ENCODE measurements at places on chromosomes 2 and 18.

DNA sequence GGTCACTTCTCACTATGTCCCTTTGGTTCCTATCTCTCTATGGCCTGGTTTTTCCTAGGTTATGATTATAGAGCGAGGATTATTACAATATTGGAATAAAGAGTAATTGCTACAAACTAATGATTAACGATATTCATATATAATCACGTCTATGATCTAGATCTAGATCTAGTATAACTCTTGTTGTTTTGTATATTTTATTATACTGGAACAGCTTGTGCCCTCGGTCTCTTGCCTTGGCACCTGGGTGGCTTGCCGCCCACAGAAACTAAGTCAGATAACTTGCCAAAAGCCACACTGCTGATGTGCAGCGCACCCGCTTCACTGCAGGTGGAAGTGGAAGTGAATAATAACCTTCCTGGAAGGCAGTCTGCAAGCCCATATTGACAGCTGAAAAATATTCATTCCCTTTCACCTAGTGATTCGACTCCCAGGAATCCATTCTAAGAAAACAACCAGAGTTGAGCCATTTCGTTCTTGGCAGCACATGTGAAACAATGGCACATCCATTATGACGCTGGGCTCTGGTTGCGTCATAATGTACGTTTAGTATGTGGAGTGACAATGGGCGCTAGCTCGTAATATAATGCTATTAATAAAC, 725 bp upstream of the ANKRD53 start:
- no peak for DNase-seq

GRCh38 chr2:69164061-69164778, 151.2 kb downstream of the ANTXR1 start:
- DNase-seq = no peak

- DNase-seq = no peak
These were observed 1.5 kb downstream of the ARPC2 start for GRCh38 chr2:218218268-218219185.

DNA sequence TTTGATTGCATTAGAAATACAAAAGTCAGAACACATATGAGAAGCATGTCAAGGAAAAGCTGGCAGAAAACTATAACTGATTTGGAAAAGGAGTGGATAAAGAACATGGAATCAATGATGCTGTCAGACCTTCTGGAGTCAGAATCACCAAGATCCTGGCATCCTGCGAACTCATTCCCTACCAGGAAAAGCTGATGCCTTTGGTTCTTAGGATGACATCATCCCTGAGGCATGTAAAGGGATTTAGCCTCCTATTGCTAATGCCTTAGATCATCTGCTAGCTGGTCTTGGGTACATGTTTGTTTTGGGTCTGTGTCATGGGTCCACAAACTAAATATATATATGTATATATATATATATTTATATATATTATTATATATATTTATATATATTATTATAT, 680.7 kb downstream of the EPHA4 start:
- no peak for DNase-seq

DNA sequence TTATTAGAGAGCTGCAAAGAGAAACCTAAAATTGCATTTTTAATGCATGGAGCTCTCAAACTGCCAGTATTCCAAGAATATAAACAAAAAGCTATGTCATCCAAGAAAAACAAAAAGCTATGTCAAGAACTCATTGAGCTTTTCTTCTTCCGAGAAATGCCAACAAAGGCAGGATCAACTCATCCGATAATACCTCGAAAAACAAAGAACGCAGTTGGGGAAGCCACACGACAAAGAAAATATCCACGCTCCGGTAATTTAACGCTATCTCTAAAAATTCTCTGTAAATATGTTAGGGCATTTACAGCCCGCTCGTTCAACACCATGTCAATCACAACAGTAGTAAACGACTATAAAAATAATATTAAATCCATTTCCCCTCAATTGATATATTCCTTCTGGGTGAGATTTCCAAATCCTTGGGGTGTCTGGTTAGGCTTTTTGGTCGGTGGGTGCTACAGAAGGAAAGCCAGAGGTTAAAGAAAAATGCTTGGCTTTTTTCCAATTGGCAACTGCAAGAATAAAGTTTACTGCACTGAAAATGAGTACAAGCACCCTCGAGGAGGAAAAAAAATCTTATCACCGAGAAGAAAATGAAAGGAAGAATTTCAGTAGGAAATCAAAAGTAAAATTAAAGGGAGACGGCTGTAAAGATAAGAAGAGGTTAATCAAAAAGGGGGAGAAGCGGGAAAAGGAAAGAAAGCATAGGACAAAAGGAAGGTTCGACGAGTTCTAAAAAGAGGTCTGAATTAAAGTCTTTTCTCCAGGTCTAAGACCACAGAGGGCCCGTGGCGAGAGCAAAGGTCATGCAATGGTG, 856 bp downstream of the TIA1 start:
- no peak for DNase-seq

DNA sequence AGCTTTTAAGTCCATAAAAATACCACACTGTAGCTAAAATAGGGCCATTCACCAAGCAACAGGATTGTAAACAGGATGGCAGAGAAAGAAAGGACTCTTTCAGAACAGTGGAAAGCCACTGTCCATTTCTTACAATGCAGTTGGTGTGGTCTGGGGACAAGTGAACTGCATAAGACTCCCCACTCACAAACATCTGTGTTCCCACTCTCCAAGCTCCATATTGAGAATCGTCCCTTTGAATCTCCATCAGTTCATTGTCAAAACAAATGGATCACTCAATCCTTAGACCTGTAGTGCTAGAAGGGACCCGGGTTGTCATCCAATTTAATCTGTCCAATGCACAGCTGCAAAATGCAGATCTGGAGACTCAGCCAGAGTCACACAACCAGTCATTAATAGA, 347.4 kb upstream of the KLHL29 start:
- DNase-seq = no peak

- no peak for DNase-seq
These were observed 3.2 kb downstream of the TEKT4 start for GRCh38 chr2:94874277-94874997.

- no peak for DNase-seq
These were observed 9.3 kb upstream of the NEU4 start for GRCh38 chr2:241799522-241800197.

GRCh38 chr2:147076634-147077033, 768.2 kb upstream of the ACVR2A start:
- DNase-seq = no peak

DNA sequence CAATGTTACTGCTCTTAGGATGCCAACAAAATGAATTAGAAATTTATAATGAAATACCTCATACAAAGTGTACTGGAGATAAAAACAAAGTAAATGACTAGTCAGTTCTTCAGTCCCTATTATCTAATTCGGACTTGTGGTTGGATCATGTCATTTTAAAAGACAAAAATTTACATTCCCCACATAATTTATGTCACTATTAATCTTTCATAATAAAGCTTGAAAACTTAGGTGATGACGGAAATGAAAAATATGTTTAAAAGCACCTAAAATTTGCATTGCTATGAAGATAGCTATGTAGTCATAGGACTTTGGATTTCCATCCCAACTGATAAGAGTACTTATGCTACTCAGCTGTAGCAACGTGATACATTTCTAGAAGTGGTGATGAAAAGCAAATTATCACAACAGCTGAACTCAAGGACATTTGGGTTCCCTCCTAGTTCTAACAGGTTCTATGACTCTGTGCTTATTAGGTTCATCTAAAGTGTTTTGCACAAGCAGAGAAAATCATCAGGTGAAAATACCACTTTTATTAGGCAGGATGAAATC, 58.4 kb downstream of the LRPPRC start:
- DNase-seq = no peak
